ENCODE measurements at places on chromosomes 1 and 21. TPM values are rescaled to one million over a fixed set of nuclear protein-coding genes. Genes with fewer than 3 reads are reported as not detected.
A peak's percentile ranks its signal among the peaks of the same experiment; 100 is the strongest.

Gene OR2L5
- not detected for total RNA-seq

Gene PSRC1
- 2.4 TPM for total RNA-seq

Gene EDARADD
- 2.8 TPM for total RNA-seq

DNA sequence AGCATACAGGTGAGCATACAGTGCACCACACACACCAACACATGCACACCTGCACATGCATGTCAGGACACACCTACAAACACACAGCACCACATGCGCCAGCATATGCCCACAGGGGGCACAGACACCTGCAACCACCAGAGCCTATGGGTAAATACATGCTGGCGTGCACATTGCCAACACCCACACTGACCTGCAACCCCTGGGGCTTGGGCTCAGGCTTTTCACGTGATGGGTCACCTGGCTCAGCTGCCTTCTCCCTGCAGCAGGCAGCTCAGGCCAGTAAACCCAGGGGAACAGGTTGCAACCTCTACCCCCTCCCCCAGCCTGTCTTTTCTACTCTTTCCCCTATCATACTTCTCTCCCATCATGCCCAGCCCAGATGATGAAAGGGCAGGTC is 8.1 kb downstream of the CD247 start:
- no peak for DNase-seq
- no peaks in the 10 kb centered on the region for H3K36me3 ChIP-seq
- no peak overlapping the region for H3K4me3 ChIP-seq
- H3K27me3 ChIP-seq, result no peaks in the 10 kb centered on the region
- no peaks in the 10 kb centered on the region for H3K4me1 ChIP-seq

- H3K27me3 ChIP-seq, result no peaks in the 10 kb centered on the region
- no peaks in the 10 kb centered on the region for H3K4me1 ChIP-seq
- H3K36me3 ChIP-seq, result no peaks in the 10 kb centered on the region
- no peak overlapping the region for H3K27ac ChIP-seq
Measured at GRCh38 chr1:4047666-4048065, 147.6 kb upstream of the C1orf174 start.

DNA sequence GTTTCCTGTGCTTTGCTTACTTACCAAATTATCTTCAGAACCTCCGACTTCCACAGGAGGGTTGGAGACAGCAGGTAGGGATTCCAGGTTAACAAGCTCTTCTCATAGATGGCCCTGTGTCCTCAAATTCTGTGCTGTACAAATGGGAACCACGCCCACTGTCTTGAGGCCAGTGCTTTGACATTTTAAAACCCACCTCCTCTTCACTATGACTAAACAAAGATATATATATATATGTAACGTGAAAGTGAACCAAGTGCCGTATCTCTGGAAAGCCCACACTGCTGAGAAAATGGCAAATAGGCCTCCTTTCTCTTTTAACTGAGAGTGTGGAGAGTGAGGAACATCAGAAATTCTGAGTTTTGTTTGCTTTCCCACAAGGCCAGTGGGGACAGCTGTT is 99.6 kb downstream of the ZBTB18 start:
- peaks cover 4% of the 10 kb centered on the region for H3K4me1 ChIP-seq
- DNase-seq, result no peak
- H3K27ac ChIP-seq, result no peak overlapping the region
- H3K36me3 ChIP-seq, result no peaks in the 10 kb centered on the region
- H3K27me3 ChIP-seq, result no peaks in the 10 kb centered on the region

- no peaks in the 10 kb centered on the region for H3K36me3 ChIP-seq
- H3K27me3 ChIP-seq, result no peaks in the 10 kb centered on the region
- no peak for DNase-seq
- H3K27ac ChIP-seq, result no peak overlapping the region
- no peak overlapping the region for H3K4me3 ChIP-seq
- no peaks in the 10 kb centered on the region for H3K4me1 ChIP-seq
Measured at GRCh38 chr1:204826970-204827369, 43.7 kb upstream of the NFASC start.

DNA sequence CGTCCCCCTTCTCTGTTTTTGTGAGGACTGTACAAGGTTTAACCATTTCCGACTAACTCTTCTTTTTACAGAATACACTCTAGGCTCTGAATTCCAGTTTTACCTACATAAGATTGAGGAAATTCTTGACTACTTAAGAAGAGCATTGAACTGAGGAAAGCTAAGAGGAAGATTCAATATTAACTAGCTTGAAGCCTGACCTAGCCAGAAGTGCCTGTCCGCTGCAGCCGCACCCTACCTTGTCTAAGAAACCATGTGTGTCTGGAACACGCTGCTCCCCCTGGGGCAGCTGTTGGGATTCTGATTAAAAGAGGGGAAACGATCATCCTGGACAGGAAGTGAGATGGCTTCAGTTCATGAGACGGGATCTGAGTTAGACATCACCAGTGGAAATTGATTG is 28.9 kb downstream of the CA6 start:
- H3K36me3 ChIP-seq, result no peaks in the 10 kb centered on the region
- DNase-seq, result no peak
- H3K27me3 ChIP-seq, result no peaks in the 10 kb centered on the region
- no peak overlapping the region for H3K27ac ChIP-seq
- no peaks in the 10 kb centered on the region for H3K4me1 ChIP-seq

DNA sequence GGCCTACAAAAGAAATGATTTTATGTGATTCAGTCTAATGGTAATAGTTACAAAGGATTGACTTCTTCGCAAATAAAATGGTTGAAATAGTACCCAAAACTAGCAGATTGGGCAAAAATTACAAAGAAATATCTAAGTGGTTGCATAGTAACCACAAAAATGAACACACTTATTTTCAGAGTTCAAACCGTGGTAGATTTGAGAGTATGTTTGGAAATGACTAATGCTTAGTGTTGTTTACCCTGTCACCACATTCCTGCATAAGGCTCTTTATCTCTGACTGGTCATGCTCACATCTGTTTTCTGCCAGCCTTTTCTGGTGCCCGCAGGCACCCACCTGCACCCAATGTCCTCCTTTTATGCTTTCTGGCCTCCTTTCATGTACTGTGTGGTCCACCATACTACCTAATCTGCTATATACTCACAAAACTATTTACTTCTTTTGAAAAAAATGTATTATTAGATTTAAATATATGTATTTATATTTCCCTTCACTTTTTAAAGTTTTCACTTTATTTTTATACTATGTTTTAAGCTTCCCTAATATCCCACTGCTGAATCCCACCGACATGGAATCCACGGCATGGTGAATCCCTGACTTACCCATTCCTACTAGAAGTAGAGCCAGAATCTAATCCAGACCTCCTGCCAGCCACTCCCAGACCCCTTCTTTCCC is 30.3 kb downstream of the PTPRC start:
- no peaks in the 10 kb centered on the region for H3K4me1 ChIP-seq
- DNase-seq, result no peak
- no peaks in the 10 kb centered on the region for H3K27me3 ChIP-seq
- H3K27ac ChIP-seq, result no peak overlapping the region
- no peak overlapping the region for H3K4me3 ChIP-seq
- no peaks in the 10 kb centered on the region for H3K36me3 ChIP-seq

DNA sequence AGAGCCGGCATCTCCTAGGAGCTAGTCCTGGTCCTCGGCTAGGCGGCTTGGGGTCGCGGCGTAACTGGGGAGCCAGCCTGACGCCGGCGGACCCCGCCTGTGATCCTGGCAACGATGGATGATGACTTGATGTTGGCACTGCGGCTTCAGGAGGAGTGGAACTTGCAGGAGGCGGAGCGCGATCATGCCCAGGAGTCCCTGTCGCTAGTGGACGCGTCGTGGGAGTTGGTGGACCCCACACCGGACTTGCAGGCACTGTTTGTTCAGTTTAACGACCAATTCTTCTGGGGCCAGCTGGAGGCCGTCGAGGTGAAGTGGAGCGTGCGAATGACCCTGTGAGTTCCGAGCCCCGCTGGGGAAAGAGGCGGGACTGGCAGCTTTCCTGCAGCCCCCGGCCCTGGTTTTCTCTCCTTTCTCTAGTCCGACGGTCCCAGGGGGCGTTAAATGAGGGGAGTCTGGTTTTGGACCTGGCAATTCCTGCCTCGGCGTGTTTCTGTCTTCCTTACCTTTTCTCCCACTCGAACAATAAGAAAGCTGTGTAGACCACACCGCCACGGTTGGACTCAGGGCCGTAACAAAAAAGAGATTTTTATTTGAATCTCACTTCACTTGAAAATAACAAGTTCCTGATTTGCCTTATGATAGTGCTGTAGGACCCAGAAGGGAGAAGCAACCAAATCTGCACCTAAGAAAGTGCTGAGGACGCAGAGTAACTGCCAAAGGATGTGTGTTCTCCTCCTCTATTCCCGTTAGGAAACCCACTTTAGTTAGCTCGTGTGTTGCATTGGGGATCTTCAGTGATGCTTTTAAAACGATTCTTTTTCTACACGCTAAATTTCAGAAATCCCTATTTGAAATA is at the start of gene SPRTN:
Gene SPRTN, plus strand, starts transcription at position 24 of the 859 bp plus-strand sequence. Its CDS starts 91 bp downstream, at position 115.
- no peaks in the 10 kb centered on the region for H3K27me3 ChIP-seq
- H3K4me1 ChIP-seq, result peaks cover 35% of the 10 kb centered on the region
- peak within 1 kb of the TSS; percentile 80 for H3K4me3 ChIP-seq
- DNase-seq, result no peak
- H3K36me3 ChIP-seq, result peaks cover 8% of the 10 kb centered on the region
